Type B pancreatic cell (in vitro differentiated cells): ENCODE measurements at places on chromosomes 11 and 22. TPM values are rescaled to one million over a fixed set of nuclear protein-coding genes. Genes with fewer than 3 reads are reported as not detected.
A peak's percentile ranks its signal among the peaks of the same experiment; 100 is the strongest.

Gene APOL1
- 5.4 and 6.8 TPM in 2 replicates for total RNA-seq

Gene MMP3
- total RNA-seq = not detected in 2 replicates

Gene MUC6
- 0.38 and 0.46 TPM in 2 replicates for total RNA-seq

Gene KMT5B
- 48.5 and 54.4 TPM in 2 replicates for total RNA-seq

Gene ANO5
- 4.1 and 4.3 TPM in 2 replicates for total RNA-seq

GRCh38 chr11:113163291-113164030 lies 150.9 kb upstream of the TTC12 start:
- no peak overlapping the region for H3K27ac ChIP-seq
- H3K4me1 ChIP-seq = peaks cover 45% of the 10 kb centered on the region
- no peaks in the 10 kb centered on the region for H3K27me3 ChIP-seq
- peaks cover 8% of the 10 kb centered on the region for H3K36me3 ChIP-seq
- DNase-seq = no peak
- no peak overlapping the region for H3K4me3 ChIP-seq

- no peaks in the 10 kb centered on the region for H3K36me3 ChIP-seq
- H3K4me3 ChIP-seq = no peak overlapping the region
- H3K4me1 ChIP-seq = peaks cover 25% of the 10 kb centered on the region
- H3K27ac ChIP-seq = no peak overlapping the region
- DNase-seq = no peak
Measured at GRCh38 chr11:117906126-117906525, 23.1 kb downstream of the TMPRSS13 start.

DNA sequence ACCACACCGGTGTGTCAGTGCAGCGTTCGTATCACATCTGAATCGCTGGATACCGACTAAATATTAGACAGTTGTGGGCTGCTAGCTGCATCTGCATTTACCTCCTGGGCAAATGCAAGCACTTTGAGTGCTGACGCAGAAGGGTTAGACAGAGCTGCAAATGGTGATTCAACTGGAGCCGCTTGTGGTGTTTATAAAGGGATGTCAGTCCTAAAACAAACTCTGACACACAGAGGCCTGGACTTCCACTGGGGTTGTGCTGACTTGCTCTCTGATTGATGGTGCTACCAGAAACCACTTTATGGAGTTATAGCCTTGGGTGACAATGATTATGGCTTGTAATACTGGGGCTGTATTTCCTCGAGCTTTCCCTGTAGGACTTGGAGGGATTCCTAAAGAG lies 374.4 kb downstream of the NTM start:
- H3K27me3 ChIP-seq = peaks cover 44% of the 10 kb centered on the region
- DNase-seq = no peak
- H3K4me1 ChIP-seq = peaks cover 6% of the 10 kb centered on the region
- H3K4me3 ChIP-seq = no peak overlapping the region
- H3K27ac ChIP-seq = no peak overlapping the region

GRCh38 chr11:73215191-73216134 lies 2.6 kb upstream of the P2RY2 start:
- H3K27me3 ChIP-seq = peaks cover 28% of the 10 kb centered on the region
- no peaks in the 10 kb centered on the region for H3K36me3 ChIP-seq
- peaks cover 28% of the 10 kb centered on the region for H3K4me1 ChIP-seq
- H3K27ac ChIP-seq = peak overlapping the region; percentile 39

DNA sequence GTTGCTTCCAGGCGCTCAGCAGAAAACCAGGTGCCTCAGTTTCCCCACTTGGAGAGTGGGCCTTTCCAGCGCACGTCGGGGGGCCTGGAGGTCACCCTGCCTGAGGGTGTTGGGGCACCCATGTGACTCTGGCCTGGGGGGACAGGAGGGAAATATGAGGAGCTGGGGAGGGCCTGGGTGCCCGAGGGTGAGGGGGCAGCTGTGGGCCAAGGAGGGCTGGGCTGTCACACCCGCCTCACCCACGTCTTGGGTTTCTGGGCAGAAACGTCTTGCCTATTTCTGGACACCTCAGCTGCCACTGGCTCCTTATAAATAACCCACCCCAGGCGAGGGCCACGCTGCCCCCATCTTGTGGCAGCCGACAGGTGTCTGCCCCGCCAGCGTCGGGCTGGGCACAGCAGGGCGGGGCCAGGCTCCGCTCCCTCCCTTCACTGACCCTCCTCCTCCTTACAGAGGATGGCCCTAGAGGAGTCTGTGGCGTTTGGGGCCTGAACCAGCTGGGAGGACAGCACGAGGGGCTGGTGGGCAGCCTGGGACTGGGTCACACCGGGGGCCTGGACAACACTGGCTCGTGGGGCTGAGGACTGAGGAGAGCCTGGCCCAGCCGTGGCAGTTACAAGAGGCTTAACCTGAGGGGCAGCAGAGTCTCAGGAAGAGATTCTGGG lies 1.5 kb downstream of the TNNT3 start:
- no peak for DNase-seq
- no peaks in the 10 kb centered on the region for H3K27me3 ChIP-seq
- H3K4me1 ChIP-seq = peaks cover 14% of the 10 kb centered on the region
- no peaks in the 10 kb centered on the region for H3K36me3 ChIP-seq

- peaks cover 5% of the 10 kb centered on the region for H3K27me3 ChIP-seq
- DNase-seq = no peak
- no peak overlapping the region for H3K4me3 ChIP-seq
- no peaks in the 10 kb centered on the region for H3K36me3 ChIP-seq
Measured at GRCh38 chr22:38973289-38974169, 8.6 kb upstream of the APOBEC3B start.

DNA sequence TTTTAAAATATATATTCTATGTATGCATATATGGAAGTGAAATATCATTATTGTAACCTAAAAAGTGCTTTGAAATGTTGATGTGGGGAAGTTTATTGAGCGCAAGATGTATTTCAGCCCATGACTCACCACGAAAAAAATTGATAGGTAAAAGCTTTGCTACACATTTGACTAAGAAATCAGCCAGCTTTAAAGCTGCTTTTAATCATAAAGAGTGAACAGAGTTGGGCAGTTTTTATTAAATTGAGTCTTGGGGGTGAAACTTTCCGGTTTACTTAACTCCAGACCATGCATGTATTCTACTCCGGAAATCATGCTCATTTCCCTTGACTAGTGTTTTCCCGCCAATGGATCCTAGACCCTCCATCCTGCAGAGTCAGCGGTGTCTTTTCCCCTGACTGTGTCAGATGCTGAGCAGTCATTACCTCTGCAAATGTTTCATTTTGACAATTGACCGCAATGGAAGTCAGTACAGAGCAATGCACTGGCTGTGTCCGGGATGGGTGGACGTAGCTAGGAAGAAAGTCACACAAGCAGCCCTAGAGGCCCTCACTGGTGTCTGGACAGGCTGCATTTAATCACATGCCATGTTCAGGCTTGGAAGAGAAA lies 47.2 kb upstream of the MPEG1 start:
- no peaks in the 10 kb centered on the region for H3K27me3 ChIP-seq
- no peak overlapping the region for H3K27ac ChIP-seq
- no peak for DNase-seq
- no peak overlapping the region for H3K4me3 ChIP-seq
- no peaks in the 10 kb centered on the region for H3K4me1 ChIP-seq
- H3K36me3 ChIP-seq = no peaks in the 10 kb centered on the region

- H3K27me3 ChIP-seq = no peaks in the 10 kb centered on the region
- no peak overlapping the region for H3K4me3 ChIP-seq
- no peak for DNase-seq
- H3K36me3 ChIP-seq = no peaks in the 10 kb centered on the region
- no peak overlapping the region for H3K27ac ChIP-seq
Measured at GRCh38 chr11:88367310-88367709, 29.8 kb upstream of the CTSC start.

GRCh38 chr11:63621071-63621470 lies 6.8 kb upstream of the PLAAT3 start:
- no peak for DNase-seq
- H3K4me1 ChIP-seq = peaks cover 27% of the 10 kb centered on the region
- no peaks in the 10 kb centered on the region for H3K36me3 ChIP-seq
- H3K27ac ChIP-seq = no peak overlapping the region
- H3K4me3 ChIP-seq = no peak overlapping the region

- H3K27ac ChIP-seq = peak overlapping the region; percentile 99
- no peak for DNase-seq
- no peaks in the 10 kb centered on the region for H3K27me3 ChIP-seq
- H3K4me1 ChIP-seq = peaks cover 23% of the 10 kb centered on the region
- H3K4me3 ChIP-seq = peak overlapping the region; percentile 98
- peaks cover 25% of the 10 kb centered on the region for H3K36me3 ChIP-seq
Measured at GRCh38 chr11:6481924-6482275, 599 bp downstream of the TIMM10B start.

DNA sequence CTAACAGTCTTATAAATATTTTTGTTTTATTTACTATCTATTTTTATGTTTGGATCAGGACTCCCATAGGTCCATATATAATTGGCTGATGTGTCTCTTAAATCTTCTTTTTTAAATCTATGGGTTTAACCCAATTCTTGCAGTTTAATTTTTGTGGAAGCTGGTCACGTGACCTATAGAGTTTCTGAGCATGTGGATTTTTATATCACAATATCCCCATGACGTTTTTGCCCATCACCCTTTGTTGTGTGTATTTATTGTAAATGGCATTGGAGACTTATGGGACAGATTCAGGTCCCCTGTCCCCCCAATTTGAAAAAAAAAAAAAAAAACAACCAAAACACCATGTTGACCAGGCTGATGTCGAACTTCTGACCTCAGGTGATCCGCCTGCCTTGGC lies 78.8 kb upstream of the PRODH start:
- no peak overlapping the region for H3K4me3 ChIP-seq
- H3K27me3 ChIP-seq = peaks cover 3% of the 10 kb centered on the region
- DNase-seq = no peak
- H3K36me3 ChIP-seq = no peaks in the 10 kb centered on the region

GRCh38 chr11:35812828-35813227 lies 131.0 kb upstream of the LDLRAD3 start:
- H3K4me3 ChIP-seq = no peak overlapping the region
- H3K27ac ChIP-seq = no peak overlapping the region
- DNase-seq = no peak
- peaks cover 38% of the 10 kb centered on the region for H3K36me3 ChIP-seq

DNA sequence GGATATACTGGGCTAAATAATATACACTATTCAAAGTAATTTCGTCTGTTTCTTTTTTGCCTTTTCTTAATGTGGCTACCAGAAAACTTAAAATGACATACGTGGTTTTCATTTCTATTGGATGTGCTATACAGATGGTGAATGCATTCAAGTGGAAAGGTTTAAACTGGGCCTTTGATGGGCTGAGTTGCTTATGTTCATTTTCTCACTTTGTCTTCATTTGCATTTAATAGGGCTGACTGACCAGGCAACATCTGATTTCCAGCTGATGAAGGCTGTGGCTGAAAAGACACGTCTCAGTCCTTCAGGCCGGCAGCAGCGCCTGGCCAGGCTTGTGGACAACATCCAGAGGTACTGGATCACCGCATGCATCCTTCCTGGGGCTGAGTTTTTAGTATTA lies 27.9 kb downstream of the PIWIL4 start:
- no peak overlapping the region for H3K27ac ChIP-seq
- peaks cover 16% of the 10 kb centered on the region for H3K36me3 ChIP-seq
- no peak for DNase-seq
- peaks cover 8% of the 10 kb centered on the region for H3K4me1 ChIP-seq

- H3K27ac ChIP-seq = no peak overlapping the region
- H3K4me1 ChIP-seq = peaks cover 4% of the 10 kb centered on the region
- peaks cover 11% of the 10 kb centered on the region for H3K27me3 ChIP-seq
Measured at GRCh38 chr22:22939588-22940368, 52.2 kb downstream of the IGLL5 start.

GRCh38 chr11:93410441-93410840 lies 79.9 kb downstream of the DEUP1 start:
- H3K27ac ChIP-seq = no peak overlapping the region
- no peak overlapping the region for H3K4me3 ChIP-seq
- H3K36me3 ChIP-seq = no peaks in the 10 kb centered on the region
- H3K4me1 ChIP-seq = peaks cover 9% of the 10 kb centered on the region
- no peak for DNase-seq
- no peaks in the 10 kb centered on the region for H3K27me3 ChIP-seq

- no peak overlapping the region for H3K27ac ChIP-seq
- H3K4me3 ChIP-seq = peak overlapping the region; percentile 45
- H3K4me1 ChIP-seq = peaks cover 9% of the 10 kb centered on the region
- no peak for DNase-seq
Measured at GRCh38 chr11:129189646-129190045, 2.5 kb downstream of the ARHGAP32 start.

DNA sequence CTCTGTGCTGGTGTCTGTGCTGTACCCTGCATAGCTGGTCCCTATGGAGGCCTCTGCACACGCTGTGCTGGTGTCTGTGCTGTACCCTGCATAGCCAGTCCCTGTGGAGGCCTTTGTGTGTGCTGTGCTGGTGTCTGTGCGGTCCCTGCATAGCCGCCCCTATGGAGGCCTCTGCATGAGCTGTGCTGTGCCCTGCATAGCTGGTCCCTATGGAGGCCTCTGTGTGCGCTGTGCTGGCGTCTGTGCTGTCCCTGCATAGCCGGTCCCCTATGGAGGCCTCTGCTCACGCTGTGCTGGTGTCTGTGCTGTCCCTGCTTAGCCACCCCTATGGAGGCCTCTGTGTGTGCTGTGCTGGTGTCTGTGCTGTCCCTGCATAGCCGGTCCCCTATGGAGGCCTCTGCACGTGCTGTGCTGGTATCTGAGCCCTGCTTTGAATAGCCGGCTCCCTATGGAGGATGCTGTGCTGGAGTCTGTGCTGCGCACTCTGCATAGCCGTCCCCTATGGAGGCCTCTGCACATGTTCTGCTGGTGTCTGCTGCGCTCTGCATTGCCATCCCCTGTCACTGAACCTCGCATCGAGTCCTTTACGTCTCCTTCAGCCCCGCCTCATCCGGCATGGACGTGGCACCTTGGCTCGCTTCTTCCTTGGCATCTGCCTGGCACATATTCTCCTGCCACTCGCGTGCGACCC lies 6.2 kb downstream of the NADSYN1 start:
- H3K4me3 ChIP-seq = no peak overlapping the region
- no peak for DNase-seq
- H3K27ac ChIP-seq = no peak overlapping the region
- peaks cover 26% of the 10 kb centered on the region for H3K36me3 ChIP-seq
- H3K4me1 ChIP-seq = peaks cover 7% of the 10 kb centered on the region

GRCh38 chr11:77677138-77677537 lies 39.5 kb upstream of the CLNS1A start:
- no peak for DNase-seq
- H3K4me1 ChIP-seq = no peaks in the 10 kb centered on the region
- no peak overlapping the region for H3K27ac ChIP-seq
- H3K4me3 ChIP-seq = no peak overlapping the region
- H3K27me3 ChIP-seq = no peaks in the 10 kb centered on the region
